ENCODE measurements at places on chromosomes 7 and 10.

DNA sequence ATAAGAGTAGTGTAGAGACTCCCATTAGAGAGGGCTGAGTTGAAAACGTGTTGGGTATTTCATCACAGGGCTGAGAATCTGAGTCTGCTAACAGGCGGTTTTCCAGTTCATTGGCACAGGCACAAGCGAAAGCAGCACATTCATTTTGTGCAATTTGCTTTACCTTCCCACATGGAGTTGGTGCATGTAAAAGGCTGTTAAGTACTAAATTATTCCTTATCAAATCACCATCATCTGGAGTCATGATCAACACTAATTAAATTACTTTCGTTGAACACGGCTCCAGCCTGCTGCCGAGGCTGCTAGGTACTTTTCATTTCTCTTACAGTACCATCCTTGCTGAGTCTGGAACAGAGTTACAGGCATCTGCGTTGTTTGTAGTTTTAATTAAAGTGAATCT, 43.8 kb downstream of the ETV1 start:
- DNase-seq, result no peak

- no peak for DNase-seq
Observed at GRCh38 chr7:140605337-140605736, 35.3 kb downstream of the DENND2A start.

- no peak for DNase-seq
Observed at GRCh38 chr10:28842321-28842720, 165.0 kb downstream of the BAMBI start.

GRCh38 chr7:54596747-54597146, 54.6 kb downstream of the VSTM2A start:
- no peak for DNase-seq

DNA sequence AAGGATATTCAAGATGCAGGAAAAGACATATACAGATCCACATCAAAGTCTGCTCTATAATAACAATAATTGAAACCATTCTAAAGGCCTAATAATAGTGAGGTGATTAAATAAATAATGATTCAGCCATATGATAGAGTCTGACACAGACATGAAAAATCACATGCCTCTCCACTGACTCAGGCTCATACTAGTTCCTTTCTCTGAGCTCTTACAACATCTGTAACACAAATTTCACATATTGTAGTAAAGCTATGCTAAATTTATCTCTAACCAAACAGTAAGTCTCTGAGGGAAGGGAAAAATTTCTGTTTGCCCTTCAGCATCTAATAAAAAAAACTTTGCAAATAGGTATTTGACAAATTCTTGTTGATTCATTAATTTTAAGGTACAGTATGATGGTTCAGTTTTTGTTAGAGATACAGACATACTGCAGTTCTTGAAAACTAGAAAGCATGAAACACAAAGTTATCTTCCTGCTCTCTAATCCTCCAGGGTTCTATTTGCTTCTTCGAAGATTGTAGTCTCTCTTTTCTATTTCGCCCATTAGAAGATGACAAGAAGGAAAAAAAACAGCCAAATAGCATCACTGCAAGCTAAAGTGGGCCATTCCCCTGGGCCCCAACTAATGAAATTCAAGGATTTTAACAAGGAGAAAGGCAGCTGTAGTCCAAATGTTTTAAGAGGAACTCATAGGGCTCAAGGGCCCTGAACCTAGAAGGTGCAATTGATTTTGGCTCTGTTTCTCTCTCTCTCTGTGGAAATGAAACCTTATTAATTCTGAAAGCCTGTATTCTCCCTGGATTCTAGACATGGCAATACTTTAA, 53.9 kb downstream of the CUBN start:
- DNase-seq, result no peak

DNA sequence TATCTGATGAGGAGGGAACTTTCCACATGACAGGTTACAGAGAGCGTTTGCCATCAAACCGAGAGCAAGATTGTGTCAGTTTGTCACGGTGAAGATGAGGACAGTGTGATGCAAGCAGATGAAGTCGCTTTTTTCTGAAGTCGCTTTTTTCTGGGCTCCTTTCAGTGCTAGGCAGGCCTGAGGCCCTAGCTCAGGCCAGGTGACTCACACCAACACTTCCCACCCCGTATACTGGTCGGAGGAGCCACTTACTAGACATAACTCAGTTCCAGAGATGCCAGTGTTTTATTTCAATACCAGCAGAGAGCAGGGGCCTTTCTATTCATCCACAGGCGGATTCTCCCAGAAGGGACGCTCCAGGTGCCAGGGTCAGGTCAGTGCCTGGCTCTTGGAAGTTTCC, 58.9 kb downstream of the SFMBT2 start:
- no peak for DNase-seq

Measured in stimulated activated CD4-positive, alpha-beta T cell treated with anti-CD3 and anti-CD28 coated beads, Interleukin-12 subunit alpha, Interleukin-12 subunit beta, amount 100 ng/mL, for 4 hours (primary cell).